ENCODE measurements at places on chromosomes 1 and 21.

GRCh38 chr21:37686991-37687810 is 229.1 kb downstream of the KCNJ6 start:
- DNase-seq, result peak; percentile 49

DNA sequence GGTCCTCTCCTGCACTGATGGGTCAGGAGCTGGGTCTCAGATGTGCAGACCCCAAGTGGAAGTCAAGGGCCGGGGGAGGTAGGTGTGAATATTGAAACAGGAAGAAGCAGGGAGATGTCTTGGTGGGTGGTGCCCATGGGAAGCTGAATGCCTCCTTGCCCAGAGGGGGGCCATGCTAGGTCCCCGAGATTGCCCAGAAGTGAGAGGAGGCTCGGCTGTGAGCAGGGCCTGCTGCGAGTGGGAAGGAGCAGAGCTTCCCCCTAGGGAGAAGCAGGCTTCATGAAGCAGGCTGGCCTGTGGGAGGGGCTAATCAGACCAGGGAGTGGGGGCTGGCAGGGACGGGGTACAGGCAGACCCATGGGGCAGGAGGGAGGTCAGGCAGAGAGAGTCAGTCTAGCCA is 87.6 kb downstream of the ACTL8 start:
- no peak for DNase-seq

DNA sequence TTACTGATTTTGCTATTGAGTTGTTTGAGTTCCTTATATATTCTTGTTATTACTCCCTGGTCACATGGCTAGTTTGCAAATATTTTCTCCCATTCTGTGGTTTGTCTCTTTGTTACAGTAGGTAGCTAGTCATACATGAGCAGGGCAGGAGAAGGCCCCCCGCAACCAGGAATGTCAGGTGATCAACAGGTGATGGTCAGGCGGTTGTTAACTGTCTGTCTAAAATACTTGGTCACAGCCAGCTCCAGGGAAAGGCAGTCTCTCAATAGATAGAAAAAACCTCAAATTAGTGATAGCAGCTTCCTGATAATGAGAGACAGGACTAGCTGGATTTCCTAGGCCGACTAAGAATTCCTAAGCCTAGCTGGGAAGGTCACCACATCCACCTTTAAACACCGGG is 217.9 kb downstream of the RHOU start:
- no peak for DNase-seq

- peak; percentile 9 for DNase-seq
Observed at GRCh38 chr1:207140536-207140935, 36.5 kb downstream of the C4BPA start.

DNA sequence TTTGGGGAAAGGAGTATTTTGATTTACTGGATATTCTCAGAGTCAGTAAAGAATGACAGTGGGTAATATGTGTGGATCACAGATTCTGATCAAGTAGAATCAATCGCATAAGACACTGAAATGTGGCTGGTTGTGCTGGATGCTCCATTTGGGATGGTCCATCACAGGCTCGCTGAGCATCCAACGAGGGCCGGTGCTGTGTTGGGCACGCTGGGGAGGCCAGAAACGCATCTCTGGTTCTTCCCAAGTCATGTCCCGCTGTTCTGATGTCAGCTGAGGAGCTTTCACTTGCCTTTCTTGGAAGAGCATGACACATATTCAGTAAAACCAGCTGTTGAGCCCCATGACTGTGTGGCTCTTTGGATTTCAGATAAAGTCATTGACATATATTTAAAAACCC is 72.0 kb downstream of the UMODL1 start:
- peak; percentile 34 for DNase-seq

DNA sequence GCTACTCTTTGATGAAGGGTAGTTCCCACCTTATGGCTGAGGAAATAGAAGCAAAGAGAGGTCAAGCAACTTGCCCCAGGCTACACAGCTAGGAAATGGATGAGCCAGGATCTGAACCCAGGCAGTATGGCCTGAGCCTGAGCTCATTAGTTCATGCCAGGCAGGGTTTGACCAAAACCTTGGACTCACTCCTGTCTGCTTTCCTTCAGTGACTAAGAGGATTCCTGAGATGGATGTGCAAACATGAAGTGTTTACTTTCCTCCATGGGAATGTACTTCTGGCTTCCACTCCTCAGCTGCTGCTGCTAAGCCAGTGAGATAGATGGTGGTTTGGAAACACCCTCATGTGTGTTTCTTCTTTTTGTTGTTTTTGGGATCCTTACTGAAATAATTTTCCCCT is 35.1 kb upstream of the ERRFI1 start:
- DNase-seq, result no peak

Data from suppressor macrophage treated with lipopolysaccharide for 4 hours (primary cell).